ENCODE measurements at places on chromosomes 3 and 15.

DNA sequence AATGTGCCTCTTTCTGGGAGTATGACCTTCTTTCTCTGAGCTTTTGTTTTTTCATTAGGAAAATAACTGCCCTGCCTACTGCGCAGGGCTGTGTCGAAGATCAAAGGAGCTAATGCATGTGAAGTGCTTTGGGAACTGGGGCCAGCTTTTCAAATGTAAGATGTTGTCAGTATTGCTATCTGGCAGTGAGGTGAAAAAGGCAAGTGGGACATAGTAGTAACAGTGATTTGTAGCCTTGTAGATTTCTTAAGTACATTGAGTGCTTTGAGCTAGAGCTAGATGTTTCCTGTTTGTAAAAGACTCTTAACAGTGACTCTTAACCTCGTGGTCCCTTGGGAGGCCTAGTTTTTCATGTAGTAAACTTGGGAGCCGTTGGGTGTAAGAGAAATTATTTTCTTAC is 126.5 kb downstream of the ECT2 start:
- no peak for DNase-seq

DNA sequence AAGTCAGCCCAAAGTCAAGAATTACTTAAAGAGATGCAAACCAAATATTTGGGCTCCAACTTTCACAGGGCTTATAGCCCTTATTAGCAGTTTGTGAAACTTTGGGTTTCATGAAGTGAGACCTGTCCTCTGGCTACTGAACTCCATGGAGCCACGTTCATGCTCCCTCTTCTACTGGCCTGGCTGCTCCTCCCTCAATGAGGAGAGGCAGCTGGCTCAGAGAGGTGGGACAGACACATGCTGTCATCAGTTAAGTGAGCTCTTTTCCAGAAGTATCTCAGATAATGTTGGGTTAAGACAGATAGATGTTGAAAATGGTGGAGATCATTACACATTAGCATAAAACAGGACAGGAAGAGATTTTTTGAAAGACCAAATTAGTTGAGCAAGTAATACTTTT is 19.4 kb downstream of the MRPS25 start:
- DNase-seq, result no peak

DNA sequence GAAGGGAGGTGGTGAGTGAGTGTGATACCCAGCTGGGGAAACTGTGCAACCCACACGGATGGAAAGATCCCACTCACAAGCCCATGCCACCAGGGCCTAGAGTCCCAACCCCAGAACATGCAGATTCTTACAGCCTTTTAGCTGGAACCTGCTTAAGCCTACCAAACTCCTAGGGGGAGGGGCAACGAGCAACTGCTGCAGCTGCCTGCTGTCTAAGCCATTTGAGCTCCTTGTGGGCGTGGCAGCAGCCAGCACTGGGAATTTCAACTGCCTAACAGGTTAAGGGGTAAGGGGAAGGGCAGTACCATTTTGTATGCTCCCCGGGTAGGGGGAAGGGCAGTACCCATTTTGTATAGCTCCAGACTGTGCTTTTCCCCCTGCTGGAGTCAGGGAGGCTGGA is 673.2 kb upstream of the BCHE start:
- no peak for DNase-seq

- DNase-seq, result no peak
These were observed 407.0 kb downstream of the ERC2 start for GRCh38 chr3:56061279-56061626.

DNA sequence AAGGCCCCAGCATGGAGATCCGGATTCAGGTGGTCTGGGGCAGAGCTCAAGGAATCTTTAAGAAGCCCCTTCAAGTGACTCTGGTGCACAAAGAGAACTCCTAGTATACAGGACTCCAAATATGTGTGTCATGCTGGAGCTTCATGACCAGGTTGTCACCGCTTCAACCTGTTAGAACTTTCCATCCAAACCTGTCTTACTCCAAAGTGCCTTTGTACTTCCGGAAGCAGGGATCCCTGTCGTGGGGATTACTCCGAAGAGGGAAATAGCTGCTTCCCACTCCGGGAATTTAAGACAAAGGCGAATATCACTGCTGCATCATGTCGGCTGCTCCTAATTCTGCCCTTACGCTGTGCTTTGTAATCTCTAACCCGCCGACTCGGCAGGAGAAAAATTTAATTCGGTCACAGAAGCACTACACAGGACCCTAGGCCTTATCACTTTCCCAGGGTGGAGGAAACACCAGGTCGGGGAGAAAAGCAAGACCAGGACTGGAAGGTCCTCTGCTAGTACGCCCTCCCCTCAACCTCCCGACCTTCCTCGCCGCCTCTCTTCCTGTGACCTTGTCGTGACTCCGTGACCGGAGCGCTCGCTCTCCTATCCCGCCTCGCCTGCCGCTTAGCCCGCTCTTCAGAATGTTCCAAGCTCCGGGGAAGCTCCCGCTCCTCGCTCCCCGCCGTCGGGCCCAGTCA is 730 bp downstream of the HIGD1A start:
- DNase-seq, result peak; percentile 44

DNA sequence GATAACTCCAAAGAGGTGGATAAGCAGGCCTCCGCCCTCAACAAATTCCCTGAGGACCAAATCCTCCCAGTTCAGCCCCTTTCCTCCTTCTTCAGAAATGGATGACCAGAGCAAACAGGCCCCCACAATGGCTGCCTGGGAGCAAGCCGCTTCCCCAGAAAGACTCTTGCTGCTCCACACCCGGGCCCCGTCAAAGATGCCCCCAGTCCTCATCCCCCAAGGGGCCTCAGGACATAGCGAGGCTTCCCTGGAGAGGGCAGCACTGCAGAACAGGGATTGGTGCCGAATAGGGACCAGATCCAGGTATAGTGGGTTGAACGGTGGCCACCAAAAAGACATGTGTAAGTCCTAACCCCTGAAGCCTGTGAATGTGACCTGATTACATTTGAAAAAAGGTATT is 502.3 kb downstream of the SHQ1 start:
- DNase-seq, result no peak

GRCh38 chr3:155741603-155742002 is 3.3 kb downstream of the PLCH1 start:
- DNase-seq, result no peak

GRCh38 chr3:12287727-12288181 is 1.1 kb upstream of the PPARG start:
- no peak for DNase-seq

- no peak for DNase-seq
These were observed 54.3 kb upstream of the SMAD3 start for GRCh38 chr15:67010898-67011616.

- DNase-seq, result no peak
These were observed 211.3 kb downstream of the MINAR1 start for GRCh38 chr15:79643393-79643792.

- DNase-seq, result no peak
These were observed 16.1 kb upstream of the SLMAP start for GRCh38 chr3:57740027-57740426.

- no peak for DNase-seq
These were observed 23.2 kb downstream of the SPTBN5 start for GRCh38 chr15:41870689-41871081.

- no peak for DNase-seq
These were observed at the start of gene AGBL1 for GRCh38 chr15:86079508-86080266. AGBL1 (plus strand) TSS chr15:86079871.

- DNase-seq, result no peak
These were observed 724.2 kb upstream of the CFAP20DC start for GRCh38 chr3:59774000-59774399.

DNA sequence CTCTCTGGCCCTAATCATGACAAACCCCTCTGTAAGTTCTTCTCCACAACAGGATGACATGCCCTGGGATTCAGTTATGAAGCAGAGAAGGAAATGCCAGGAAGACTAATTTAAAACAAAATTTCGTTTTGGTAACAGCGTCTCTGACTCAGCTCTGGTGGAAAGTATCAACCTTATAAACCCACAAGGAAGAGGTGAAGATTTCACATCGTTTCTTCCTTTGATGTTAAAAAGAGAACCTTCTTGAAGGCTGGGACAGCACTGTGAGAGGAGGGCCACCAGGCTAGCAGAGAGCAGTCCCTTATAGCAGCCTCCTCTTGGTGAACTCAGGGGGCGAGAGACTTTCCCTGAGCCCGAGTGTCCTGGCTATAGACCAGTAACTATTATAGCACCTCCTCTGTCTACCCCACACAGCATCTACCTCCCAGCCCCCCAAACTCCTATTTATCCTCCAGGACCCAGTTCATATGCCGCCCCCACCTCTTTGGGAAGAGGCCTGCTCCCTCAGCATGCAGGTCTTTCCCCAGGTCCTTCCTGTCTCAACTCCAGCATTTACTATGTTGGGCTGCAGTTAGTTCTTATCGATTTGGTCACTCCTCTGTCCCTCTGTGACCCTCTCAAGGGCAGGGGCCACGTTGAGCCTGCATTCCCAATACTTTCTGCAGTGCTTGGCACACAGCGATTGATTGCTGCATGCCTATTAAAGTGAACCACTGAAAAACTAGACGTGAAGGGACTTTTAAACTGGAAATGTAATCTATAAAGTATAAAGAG is 321.5 kb upstream of the ICE2 start:
- no peak for DNase-seq

All from midbrain (tissue), 1 donor.